Stimulated activated CD4-positive, alpha-beta T cell treated with anti-CD3 and anti-CD28 coated beads, Interleukin-4, amount 100 ng/mL, for 1 hour (primary cell): ENCODE measurements at places on chromosomes 2 and 18.
A peak's percentile ranks its signal among the peaks of the same experiment; 100 is the strongest.

DNA sequence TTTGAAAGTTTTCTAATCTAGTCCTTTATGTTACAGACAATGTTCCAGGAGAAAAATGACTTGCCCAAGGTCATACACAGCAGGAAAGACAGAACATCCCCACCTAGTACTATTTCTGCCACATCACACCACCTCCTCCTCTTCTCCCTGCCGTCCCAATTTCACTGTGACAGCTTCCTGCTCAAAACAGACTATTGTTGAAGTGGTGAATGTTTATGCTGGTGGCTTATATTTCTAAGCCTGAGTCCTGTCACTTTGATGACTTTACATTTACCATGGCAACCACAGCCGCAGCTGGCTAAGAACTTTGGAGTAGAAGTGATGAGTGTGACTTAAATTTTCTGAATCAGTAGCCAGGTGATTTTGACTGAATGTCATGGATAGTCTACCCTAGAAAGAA is 10.0 kb downstream of the GALNT5 start:
- no peak for DNase-seq

DNA sequence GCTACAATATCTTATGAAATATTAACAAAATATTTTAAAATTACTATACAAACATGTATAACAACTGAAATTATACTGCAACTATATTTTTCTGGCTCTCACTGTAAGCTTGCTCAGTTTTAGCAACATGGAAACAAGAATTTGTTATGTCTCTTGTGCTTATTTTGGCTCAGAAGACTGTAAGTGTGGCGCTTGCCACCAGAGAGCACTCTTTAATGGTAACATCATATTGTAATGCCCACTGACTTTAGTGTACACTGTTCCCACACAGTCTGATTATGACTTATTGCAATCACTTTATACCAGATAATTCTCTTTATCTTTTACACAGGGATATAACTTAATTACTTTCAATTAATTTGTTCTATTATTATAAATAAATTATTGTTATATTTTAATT is 1500.6 kb upstream of the TMEFF2 start:
- DNase-seq, result no peak

DNA sequence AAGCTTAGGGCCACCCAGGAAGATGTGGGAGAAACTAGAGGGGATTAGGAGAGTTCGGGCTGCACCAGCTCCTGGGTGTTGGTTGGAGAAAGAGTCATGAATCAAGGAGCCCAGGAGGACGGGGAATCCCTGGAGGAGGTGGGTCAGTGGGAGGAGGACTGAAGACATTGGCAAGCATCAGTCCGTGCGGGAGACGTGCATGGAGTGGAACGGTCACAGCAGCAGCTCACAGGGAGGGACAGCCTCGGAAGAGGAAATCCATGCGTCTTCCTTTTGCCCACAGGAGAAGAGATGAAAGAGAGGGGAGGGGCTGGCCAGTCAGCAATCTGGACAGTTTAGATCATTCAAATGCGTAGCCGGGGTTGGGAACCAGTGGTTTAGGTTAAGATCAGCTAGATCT is 178.6 kb downstream of the GBX2 start:
- DNase-seq, result no peak

DNA sequence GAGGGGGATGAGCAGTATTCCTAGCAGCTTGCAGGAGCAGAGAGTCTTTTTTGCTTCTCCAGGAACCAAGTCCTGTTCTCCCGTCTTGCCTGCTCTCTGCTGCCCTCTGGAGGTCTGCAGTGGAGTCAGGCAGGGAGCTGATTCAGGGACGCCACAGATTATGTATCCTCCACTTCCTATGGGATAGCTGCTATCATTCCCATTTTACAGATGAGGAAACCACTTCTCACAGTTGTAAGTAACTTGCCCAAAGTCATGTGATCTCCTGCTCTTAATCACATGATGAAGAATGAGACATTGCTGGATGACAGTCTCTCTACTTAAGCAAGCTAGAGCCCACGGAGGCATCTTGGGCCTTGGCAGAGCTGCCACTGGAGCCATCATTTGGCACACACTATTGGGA is 8.3 kb downstream of the SLC4A5 start:
- peak; percentile 75 for DNase-seq

DNA sequence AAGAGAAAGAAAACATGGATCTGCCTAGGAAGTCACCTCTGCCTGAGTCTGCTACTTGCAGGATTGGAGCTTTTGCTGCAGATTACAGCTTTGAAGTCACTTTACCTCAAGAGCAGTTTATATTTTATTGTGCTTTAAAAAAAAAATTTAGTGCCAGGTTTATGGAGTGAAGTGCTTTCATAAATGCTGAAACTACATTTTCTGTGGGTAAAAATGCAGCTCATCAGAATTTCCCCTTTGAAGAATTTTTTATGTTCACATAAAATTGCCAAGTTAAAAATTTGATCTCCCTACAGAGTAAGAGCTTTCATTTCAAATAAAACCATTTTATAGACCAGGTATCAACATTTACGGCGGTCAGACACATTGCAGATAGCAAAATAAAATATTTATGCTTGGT is 25.2 kb downstream of the BCL2L11 start:
- no peak for DNase-seq

DNA sequence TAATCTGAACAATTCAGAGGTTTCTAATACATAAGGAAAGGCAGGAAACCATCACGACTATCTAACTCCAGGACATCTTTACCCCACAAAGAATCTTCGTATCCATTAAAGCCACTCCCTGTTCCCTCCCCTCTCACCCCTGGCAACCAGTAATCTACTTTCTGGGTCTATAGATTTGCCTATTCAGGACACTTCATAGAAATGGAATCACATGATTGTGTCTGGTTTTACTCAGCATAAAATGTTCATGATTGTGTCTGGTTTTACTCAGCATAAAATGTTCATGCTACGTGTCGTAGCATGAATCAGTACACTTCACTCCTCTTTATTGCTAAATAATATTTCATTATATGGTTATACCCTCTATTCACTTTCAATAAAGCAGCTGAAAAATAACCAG is 11.6 kb downstream of the FECH start:
- no peak for DNase-seq

GRCh38 chr2:54350426-54350825 is 94.4 kb upstream of the TSPYL6 start:
- no peak for DNase-seq

DNA sequence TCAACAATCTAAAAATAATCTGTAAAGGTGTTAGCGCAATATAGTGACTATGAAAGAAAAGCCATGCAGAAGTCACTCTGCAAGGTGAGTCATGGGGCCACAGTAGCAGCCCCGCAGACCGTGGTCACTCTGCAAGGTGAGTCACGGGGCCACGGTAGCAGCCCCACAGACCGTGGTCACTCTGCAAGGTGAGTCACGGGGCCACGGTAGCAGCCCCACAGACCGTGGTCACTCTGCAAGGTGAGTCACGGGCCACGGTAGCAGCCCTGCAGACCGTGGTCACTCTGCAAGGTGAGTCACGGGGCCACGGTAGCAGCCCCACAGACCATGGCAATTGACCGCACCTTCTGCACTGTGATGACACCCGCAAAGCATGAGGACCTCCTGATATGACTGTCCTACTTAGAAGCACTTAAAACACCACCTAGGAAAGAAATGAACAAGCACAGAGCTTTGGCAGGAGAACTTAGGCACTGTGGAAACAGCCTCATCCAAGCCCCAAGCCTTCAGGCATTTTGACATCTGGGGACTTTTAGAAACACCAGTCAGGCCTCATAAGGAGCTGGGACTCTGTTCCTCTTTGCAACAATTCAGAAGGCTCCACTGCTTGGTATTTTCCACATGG is 70.1 kb downstream of the LDLRAD4 start:
- no peak for DNase-seq

- DNase-seq, result no peak
These were observed 95.4 kb upstream of the FN1 start for GRCh38 chr2:215531284-215531683.
